Stimulated activated CD4-positive, alpha-beta T cell treated with anti-CD3 and anti-CD28 coated beads, Interleukin-1b, Interleukin-23, amount 100 ng/mL, for 48 hours (primary cell): ENCODE measurements at places on chromosomes 5 and 9.

DNA sequence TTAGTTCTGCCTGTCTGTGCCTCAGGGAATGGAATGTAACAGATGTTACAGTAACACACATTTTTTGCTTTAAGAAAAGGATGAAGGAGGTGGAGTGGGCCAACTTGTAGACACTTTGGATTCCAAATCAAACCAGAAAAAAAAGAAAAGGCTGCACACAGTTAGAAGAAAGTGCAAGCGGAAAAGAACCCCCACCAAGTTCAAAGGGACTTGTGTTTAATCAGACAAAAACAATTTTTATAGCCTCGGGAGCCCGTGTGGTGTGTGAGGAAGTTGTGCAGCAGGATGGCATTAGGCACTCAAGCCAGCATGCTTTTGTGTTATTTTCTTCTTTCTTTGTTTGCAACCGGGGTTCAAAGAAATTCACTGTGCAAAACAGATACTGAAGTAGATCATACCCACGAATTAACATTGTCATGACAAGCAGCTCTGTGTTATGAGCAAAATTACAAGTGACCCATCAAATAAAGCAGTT, 189.5 kb downstream of the SEMA5A start:
- no peak for DNase-seq

DNA sequence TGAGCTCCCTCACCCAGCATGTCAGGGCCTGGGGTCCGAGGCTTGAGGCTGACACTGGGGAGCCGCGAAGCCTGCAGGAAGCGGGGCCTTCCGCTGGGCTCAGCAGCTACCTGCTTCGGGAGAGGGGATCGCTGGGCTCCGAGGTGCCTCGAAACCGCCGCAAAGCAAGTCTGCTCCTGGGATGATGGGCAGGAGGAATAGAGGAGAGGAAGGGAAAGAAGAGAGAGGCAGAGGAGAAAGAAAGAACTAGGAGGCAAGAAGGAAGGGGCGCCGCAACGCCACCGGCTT, 1.5 kb upstream of the PRDM12 start:
- no peak for DNase-seq

- DNase-seq, result no peak
Observed at GRCh38 chr9:106796771-106797170, 66.2 kb upstream of the ZNF462 start.

- no peak for DNase-seq
Observed at GRCh38 chr9:135286961-135287360, 192.6 kb upstream of the PPP1R26 start.

DNA sequence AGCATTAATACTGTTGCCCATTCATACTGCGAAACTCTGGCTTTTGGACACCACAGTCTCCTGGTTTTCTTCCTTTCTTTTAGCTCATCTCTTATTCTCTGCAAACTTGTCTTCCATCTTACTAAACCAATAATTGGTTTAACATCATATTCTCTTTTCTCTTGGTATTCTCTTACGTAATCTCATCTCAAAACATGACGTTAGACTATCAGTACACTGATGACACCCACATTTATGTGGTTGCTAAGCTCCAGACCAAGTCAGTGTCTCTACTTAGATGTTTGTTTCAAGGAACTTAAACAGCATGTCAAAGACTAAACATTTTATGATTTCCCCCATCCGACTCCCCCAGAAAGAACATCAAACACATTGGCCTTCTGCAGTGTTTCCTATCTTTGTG, 2.1 kb downstream of the PRRC1 start:
- DNase-seq, result no peak

DNA sequence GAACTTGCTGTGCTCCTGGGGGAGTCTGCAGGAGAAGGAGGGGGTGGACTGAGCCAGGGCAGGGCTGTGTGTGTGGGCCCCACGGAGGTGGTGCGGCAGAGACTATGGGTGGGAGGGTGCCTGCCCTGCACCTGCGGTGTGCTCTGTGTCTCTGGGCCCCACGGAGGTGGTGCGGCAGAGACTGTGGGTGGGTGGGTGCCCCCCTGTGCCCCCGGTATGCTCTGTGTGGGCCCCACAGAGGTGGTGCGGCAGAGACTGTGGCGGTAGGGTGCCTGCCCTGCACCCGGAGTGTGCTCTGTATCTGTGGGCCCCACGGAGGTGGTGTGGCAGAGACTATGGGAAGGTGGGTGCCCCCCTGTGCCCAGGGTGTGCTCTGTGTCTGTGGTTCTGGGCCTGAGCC, 103.7 kb downstream of the EHMT1 start:
- DNase-seq, result no peak

DNA sequence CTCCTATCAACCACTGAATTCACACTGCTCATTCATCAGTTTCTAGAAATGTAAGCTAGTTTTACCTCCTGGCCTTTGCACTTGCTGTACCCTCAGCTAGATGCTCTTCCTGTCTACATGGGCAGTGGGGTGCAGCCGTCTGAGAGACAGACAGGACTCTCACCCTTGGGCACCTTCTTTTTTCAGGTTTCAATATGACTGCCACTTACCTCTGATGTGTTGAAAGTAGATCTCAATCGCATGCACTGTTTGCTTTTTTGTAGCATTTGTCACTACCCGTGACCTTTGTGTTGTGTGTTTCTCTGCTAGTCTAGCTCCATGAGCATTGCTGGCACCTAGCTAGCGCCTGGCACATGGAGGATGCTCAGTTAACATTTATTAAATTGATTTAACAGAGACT, 403.1 kb upstream of the TRPC7 start:
- no peak for DNase-seq

DNA sequence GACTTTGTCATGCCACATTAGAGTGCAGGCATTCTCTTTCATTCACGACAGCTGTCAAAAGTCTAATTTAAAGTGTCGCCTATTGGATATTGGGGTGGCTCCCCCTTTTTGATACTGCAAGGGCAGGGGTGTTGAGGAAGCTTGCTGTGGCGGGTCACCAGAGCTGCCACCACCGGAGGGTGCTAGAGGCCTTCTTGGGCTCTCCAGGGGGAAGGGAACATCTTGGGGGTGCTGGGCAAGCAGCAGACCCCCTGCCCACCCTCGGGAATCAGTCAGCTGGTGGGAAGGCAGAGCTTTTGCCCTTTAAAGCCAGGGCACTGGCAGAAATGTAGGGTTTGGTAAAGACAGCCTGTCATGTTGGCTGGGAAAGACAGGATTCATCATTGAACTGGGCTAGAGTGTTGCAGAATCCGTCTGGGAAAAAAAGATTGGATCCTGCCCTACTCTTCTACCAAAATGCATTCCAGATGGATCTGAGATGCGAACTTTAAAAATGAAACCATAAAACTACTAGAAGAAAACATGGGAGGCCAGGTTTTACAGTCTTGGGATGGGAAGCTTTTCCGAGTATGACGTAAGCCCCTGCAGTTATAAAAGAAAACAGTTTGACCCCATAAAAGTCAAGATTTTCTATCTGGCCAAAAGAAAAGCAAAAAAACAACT, 22.3 kb downstream of the COL5A1 start:
- no peak for DNase-seq

DNA sequence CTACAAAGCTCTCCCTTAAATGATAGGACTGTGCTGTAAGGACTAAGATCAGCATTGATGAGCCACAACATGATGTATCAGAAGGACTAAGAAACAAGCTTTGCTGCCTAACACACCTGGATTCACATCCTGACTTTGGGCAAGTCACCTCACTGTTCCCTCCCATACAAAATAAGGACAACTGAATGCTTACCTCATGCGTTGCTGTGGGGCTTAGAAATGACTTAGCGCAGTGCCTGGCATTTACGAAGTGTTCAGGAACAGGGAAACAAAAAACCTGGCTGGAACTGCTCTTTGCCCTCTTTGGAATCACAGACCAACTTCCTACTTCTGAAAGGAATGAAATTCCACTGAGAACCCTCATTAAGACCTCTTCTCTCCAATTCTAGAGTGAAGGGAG, 113.7 kb downstream of the BAAT start:
- DNase-seq, result no peak

- no peak for DNase-seq
Observed at GRCh38 chr9:1612886-1613285, 402.3 kb upstream of the SMARCA2 start.

GRCh38 chr9:10331157-10331556, 281.6 kb downstream of the PTPRD start:
- no peak for DNase-seq

GRCh38 chr5:143343042-143343441, 60.4 kb downstream of the NR3C1 start:
- DNase-seq, result no peak

DNA sequence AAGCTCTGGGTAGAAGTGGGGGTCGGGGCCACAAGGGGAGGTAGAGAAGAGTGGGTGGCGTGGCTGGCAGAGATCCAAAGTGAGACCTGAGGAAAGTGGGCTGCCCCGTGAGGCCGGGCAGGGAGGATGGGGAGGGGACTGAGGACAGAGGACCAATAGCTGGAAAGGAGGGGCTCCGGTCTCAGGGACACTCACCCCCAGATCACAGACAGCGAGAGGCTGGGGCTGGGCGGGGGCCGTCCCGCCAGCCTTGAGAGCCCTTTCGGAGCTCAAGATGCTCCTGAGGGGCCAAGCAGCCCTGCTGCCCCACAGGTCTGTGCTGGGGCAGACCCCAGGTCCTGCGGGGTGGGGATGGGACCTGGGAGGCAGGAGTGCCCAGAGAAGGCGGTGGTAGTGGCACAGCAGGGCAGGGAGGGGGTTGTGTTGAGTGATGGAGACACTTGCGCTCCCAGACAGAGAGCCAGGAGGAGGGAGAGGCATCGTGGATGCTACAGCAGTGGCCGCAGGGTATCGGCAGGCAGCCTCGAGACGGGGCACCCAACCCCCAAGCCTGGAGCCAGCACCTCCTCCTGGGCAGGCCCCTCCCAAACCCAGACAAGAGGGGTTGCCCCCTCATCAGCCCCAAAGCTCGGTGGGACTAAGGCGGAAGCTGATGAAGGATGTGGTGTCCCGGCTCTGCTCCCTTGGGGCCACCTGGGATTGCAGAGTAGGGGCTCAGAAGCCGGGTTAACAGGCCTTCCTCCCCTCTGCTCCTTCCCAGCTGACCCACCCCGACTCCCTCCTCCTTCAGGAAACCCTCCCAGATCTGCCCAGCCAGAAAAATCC, 3.4 kb downstream of the SARDH start:
- DNase-seq, result no peak

DNA sequence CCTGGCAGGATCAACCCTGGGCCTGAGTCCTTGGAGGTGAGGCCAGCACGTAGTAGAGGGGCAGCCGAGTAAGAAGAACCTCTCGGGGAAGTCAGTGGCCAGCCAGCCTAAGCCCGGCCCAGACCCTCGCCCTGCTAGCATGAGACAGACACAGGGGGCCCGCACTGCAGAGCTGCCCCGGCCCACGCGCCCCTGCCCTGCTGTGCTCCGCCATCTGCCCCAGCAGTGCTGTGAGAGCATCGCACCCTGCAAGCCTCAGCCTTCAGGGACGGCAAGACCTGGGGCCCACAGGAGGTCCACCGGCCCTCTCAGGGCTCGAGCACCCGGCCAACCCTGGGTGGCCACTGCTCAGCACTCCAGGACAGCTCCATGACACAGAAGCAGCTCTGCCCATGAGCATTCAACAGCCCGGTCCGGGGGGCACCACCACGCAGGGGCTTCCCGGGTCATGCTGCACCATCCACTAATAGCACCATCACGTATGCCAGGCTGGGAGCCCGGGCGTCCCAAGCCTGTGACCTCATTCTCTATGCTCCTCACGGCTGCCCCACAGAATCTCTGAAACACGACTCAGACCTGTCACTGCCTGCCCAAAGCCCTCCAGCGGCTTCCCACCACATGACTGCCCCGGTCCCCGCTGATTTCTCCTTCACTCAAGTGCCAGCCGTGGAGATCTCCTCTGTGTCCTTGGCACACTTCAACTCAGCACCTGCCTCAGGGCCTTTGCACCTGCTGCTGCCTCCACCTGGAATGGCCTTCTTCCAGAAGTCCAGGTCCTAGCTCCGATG, 38.1 kb downstream of the ADAMTS2 start:
- DNase-seq, result no peak

GRCh38 chr5:32297181-32298058, 15.3 kb downstream of the MTMR12 start:
- DNase-seq, result no peak

DNA sequence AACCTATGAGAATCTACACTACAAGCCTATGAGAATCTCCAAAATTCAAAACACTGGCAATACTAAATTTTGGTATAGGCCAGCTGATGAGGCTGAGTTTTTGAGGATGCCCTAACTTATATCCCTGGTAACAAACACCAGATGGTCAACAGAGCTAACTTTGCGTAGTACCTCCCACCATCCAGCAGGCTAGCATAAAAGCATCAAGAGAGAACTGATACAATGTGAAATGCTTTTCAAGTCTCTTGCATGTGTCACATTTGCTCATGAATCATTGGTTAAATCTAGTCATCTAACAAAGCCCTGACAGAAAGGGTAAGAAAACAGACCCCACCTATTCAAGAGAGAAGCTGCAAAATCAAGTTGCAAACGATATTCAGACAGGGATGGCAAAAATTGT, 1609.7 kb upstream of the CDH9 start:
- DNase-seq, result no peak

- DNase-seq, result no peak
Observed at GRCh38 chr5:50301756-50302155, 139.3 kb downstream of the EMB start.

DNA sequence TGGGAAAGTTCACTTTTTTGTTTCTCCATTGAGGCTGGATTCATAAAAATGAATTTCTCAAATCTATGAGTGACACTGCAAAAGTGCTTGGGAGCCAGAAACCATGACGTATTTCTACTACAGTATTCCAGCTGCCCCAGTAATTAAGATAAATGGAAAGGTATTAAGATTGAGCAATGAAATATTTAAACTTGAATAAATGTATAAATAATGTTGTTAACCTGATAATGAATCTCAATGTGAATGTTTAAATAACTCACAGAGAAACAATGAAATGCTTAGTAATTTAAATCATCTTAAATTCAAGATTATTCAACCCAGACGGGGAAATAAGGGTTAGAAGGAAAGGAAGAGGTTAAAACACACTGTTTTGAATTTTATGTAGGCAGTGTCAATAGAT, 11.2 kb upstream of the SRP19 start:
- no peak for DNase-seq

DNA sequence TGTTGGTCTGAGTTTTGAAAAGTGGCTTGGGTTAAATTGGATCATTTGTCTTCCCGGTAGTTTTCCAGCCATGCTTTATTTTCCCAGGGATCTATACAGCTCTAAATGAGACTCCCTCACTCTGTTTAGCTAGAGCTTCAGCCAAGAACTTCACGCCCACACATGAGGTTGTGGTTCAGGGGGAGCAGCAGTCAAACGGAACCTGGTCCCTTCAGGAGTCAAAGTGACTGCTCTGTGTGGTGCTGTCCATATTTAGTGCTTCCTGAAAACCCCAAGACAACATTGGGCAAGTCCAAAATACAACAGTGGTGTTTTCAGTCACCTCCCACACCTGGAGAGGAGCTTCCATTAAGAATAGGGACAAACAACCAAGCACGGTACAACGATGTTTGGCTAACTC, 90.5 kb downstream of the ANKH start:
- no peak for DNase-seq

- DNase-seq, result no peak
Observed at GRCh38 chr5:96066386-96066719, 104.7 kb upstream of the ELL2 start.

DNA sequence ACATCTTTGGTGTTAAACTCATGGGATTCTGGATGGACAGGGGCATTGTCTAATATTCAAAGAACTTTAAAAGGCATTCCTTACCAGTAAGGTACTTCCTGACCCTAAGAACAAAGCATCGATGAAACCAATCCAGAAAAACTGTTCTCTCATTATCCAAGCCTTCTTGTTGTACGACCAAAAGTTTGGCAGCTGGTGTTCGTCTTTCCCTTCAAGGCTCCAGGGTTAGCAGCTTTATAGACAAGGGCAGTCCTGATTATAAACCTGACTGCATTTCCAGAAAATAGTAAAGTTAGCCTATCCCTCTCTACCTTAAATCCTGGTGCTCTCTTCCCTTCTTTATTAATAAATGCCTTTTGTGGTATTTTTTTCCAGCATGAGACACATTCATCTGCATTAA, 149.4 kb upstream of the MRPS30 start:
- DNase-seq, result no peak
